ENCODE measurements at places on chromosomes 2 and 18. TPM values are rescaled to one million over a fixed set of nuclear protein-coding genes. Genes with fewer than 3 reads are reported as not detected.
A peak's percentile ranks its signal among the peaks of the same experiment; 100 is the strongest.

GRCh38 chr2:98378901-98379300 is 32.6 kb downstream of the CNGA3 start:
- peak overlapping the region; percentile 6 for H3K27ac ChIP-seq
- no peaks in the 10 kb centered on the region for H3K27me3 ChIP-seq
- no peaks in the 10 kb centered on the region for H3K4me1 ChIP-seq
- H3K4me3 ChIP-seq, result no peak overlapping the region
- DNase-seq, result no peak

The HOXD1 gene
- 2.5 TPM for polyA plus RNA-seq

The RESP18 gene
- not detected for polyA plus RNA-seq

The COL6A3 gene
- polyA plus RNA-seq, result 761 TPM

The STK11IP gene
- polyA plus RNA-seq, result 29.5 TPM

DNA sequence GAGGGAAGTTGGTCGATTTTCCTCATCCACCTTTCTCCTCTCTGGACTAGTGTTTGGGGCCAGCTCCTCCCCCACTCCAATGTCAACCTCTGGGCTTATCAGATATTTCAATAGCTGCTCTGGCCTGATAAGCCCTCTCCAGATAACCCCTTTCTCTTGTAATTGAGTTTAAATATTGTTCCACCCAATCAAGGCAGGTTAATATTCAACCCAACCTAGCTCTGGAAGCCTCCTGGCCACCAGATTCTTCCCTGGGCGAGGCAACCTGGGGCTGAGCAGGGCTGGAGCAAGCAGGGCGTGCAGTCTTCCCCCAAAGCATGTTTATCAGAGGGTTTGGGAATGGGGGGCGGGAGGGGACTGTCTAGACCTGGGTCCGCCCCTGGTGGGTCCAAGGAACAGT is 73.8 kb downstream of the TFCP2L1 start:
- no peaks in the 10 kb centered on the region for H3K36me3 ChIP-seq
- H3K27ac ChIP-seq, result peak overlapping the region; percentile 56
- peak; percentile 58 for DNase-seq
- H3K27me3 ChIP-seq, result no peaks in the 10 kb centered on the region
- H3K4me1 ChIP-seq, result no peaks in the 10 kb centered on the region

The NT5DC4 gene
- not detected for polyA plus RNA-seq

GRCh38 chr2:24402242-24403097 is 42.1 kb upstream of the ITSN2 start:
- no peak for DNase-seq
- H3K27me3 ChIP-seq, result no peaks in the 10 kb centered on the region
- no peaks in the 10 kb centered on the region for H3K4me1 ChIP-seq

The RAB17 gene
- 19.1 TPM for polyA plus RNA-seq

DNA sequence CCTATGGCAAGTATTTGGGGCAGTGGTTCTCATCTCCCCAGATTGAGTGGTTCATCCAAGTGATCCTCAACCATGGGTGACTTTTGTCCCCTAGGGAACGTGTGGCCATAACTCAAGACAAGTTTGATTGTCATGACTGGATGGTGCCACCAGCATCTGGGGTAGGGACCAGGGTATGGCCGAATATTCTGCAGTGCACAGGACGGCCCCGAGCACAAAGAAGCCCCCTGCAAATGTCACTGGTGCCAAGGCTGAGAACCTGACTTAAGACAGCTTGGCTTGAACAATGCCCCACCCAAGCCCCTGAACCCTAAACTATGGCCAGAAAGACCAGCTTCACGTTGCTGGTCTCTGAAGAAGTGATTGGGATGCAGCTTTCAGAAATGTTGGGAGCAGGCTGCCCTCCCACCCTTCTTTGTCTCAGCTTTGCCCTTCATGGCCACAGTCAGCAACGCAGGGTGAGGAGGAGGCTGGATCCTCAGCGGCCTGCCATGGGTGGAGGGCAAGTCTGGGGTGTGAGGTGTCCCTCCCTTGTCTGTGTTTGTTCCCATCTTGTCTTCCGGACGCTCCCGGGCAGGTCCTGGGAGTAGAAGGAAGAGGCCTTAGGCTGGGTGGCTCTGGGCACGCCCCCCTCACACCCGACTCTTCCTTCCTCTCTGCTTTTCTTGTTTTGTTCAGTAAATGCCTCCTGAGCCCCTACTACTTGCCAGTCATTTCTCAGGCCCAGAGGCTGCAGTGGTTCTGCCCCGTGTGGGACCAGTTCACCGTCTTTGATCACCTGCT is 43.4 kb downstream of the GREB1 start:
- no peak overlapping the region for H3K4me3 ChIP-seq
- H3K27me3 ChIP-seq, result no peaks in the 10 kb centered on the region
- H3K27ac ChIP-seq, result no peak overlapping the region
- H3K4me1 ChIP-seq, result no peaks in the 10 kb centered on the region

- H3K4me3 ChIP-seq, result no peak overlapping the region
- H3K27me3 ChIP-seq, result no peaks in the 10 kb centered on the region
- H3K36me3 ChIP-seq, result no peaks in the 10 kb centered on the region
- H3K4me1 ChIP-seq, result no peaks in the 10 kb centered on the region
- no peak for DNase-seq
These were observed 457.9 kb downstream of the RIT2 start for GRCh38 chr18:42657551-42657950.

DNA sequence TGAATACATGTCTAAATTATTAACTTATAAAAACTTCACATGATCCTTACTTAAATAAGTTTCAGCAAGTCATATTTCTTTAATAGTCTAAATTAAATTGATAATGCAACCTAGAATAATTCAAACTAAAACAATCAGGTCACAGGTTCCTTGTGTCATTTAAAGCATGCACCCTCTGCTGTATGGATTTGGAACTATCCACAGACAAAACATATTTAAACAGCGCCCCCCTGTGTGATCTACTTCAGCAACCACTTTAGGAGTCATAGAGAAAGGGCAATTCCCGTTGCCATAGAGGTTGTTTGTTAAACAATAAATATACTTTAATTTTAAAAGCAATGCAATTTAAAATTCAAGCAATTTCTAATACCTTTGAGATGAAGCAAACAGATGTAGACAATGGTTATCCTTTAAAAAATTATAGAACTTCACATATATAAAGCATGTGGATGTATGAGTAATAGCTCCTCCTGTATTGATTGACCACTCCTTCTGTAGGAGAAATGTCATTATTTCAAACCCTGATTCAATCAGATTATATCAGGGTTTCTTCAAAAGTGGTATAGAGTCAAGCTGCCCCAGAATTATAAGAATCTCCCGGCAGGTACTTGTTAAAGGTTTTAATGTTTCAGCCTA is 21.2 kb downstream of the GRB14 start:
- H3K4me3 ChIP-seq, result no peak overlapping the region
- no peaks in the 10 kb centered on the region for H3K4me1 ChIP-seq
- H3K27me3 ChIP-seq, result no peaks in the 10 kb centered on the region
- peak; percentile 51 for DNase-seq
- no peaks in the 10 kb centered on the region for H3K36me3 ChIP-seq
- no peak overlapping the region for H3K27ac ChIP-seq

- no peak overlapping the region for H3K27ac ChIP-seq
- no peaks in the 10 kb centered on the region for H3K36me3 ChIP-seq
- H3K4me1 ChIP-seq, result no peaks in the 10 kb centered on the region
- H3K27me3 ChIP-seq, result no peaks in the 10 kb centered on the region
- DNase-seq, result no peak
- H3K4me3 ChIP-seq, result no peak overlapping the region
These were observed 56.3 kb downstream of the OSBPL1A start for GRCh38 chr18:24341361-24341760.

The ATP6V1B1 gene
- 5.0 TPM for polyA plus RNA-seq

The ONECUT2 gene
- 0.06 TPM for polyA plus RNA-seq

GRCh38 chr2:47058003-47058931 is 96.8 kb downstream of the STPG4 start:
- H3K4me3 ChIP-seq, result no peak overlapping the region
- H3K36me3 ChIP-seq, result no peaks in the 10 kb centered on the region
- peak overlapping the region; percentile 83 for H3K27ac ChIP-seq
- no peak for DNase-seq
- peaks cover 41% of the 10 kb centered on the region for H3K4me1 ChIP-seq
- H3K27me3 ChIP-seq, result no peaks in the 10 kb centered on the region

GRCh38 chr2:39537150-39537549 is 100.1 kb upstream of the MAP4K3 start:
- H3K36me3 ChIP-seq, result no peaks in the 10 kb centered on the region
- no peaks in the 10 kb centered on the region for H3K27me3 ChIP-seq
- no peak overlapping the region for H3K4me3 ChIP-seq
- H3K27ac ChIP-seq, result no peak overlapping the region
- no peak for DNase-seq

The ESPNL gene
- 5.6 TPM for polyA plus RNA-seq

DNA sequence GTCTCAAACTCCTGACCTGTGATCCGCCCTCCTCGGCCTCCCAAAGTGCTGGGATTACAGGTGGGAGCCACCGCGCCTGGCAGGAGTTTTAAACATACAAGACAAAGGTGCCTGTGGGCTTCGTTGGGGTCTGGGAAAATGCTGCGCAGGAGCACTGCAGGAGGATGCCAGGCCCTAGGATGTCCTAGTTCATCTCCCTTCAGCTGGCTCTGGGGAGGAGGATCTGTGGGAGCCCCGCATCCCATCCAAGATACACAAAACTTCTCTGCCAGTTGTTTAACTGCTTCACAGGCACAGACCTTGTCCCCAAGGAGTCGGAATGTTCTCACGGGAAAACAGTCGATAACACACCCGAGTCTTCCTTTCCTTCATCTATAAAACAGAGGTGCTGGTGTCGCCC is 89.1 kb downstream of the POLR1A start:
- H3K4me1 ChIP-seq, result peaks cover 26% of the 10 kb centered on the region
- no peak overlapping the region for H3K4me3 ChIP-seq
- H3K27me3 ChIP-seq, result no peaks in the 10 kb centered on the region
- no peak for DNase-seq

GRCh38 chr2:224185023-224185601 is 146.0 kb upstream of the SERPINE2 start:
- no peak overlapping the region for H3K4me3 ChIP-seq
- no peaks in the 10 kb centered on the region for H3K4me1 ChIP-seq
- no peak for DNase-seq

DNA sequence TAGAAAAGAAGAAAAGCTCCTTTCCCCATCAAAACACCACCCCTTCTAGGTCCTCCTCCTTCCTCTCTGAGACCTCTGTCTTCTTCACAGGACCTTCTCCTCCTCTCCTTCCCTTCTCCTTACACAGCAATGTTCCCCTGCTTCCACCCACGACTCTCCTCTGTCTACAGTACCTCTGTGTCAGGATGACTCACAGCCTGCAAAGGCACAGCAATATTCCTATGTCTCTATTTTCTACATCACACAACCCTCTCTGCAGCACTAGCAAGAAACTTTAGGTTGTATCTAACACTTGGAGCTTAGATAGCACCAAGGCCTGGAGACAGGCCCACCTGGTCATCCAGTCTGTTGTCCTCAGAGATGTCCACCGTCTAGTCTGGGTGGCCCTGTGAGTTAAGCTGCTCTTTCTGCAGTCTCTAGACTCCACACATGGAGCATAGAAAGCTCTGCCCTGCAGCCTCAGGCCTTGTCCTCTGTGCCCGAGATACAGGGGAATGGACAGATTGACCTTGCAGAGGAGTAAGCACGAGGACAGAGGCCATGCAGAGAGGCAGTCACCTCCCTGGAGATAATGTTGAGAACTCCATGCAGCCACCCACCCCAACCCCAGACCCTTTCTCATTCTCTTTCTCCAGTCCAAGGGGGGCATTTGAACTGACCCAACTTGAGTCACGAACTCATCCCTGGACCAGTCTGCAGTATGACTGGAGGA is 212.0 kb downstream of the TNS1 start:
- no peak overlapping the region for H3K4me3 ChIP-seq
- no peaks in the 10 kb centered on the region for H3K27me3 ChIP-seq
- peaks cover 5% of the 10 kb centered on the region for H3K4me1 ChIP-seq
- H3K27ac ChIP-seq, result peak overlapping the region; percentile 79

- no peak overlapping the region for H3K4me3 ChIP-seq
- H3K27ac ChIP-seq, result no peak overlapping the region
- H3K4me1 ChIP-seq, result no peaks in the 10 kb centered on the region
- no peaks in the 10 kb centered on the region for H3K27me3 ChIP-seq
- no peaks in the 10 kb centered on the region for H3K36me3 ChIP-seq
These were observed 272.2 kb upstream of the ID2 start for GRCh38 chr2:8409461-8410260.

DNA sequence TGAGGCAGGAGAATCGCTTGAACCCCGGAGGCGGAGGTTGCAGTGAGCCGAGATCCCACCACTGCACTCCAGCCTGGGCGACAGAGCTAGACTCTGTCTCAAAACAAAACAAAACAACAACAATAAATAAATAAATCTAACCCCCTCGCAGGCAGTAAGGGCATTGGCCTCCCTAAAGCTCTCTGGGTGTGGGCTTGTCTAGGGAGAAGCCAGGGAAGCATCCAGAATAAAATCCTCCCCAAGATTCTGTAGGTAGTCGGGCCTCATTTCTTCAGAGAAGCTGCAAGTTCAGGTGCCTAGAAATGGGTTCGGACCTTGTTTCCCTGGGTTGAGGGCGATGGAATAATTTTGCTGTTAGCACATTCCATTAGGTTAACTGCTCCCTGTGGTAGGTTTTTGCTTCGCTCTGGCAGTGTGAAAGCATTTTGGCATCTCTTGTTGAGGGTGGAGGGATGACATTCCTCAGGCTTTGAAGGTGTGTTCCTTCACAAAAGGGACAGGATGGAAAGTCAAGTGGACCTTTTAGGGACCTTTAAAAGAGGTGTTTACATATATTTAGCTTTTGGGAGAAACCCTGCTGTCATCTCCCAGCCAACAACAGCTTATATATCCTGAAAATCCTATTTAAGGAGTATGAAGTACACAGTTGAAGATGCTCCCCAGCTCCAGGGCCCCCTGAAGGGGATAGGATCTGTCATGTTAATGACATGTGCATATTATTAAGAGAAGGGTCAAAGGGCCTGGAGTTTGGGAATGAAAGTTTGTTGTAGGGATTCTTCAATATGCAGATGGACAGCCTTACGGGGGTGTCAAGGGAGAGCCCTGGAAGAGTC is 17.7 kb downstream of the MYCN start:
- no peaks in the 10 kb centered on the region for H3K27me3 ChIP-seq
- no peak overlapping the region for H3K27ac ChIP-seq
- H3K4me3 ChIP-seq, result no peak overlapping the region

The RAB11FIP5 gene
- polyA plus RNA-seq, result 14.2 TPM

The GCG gene
- 0.15 TPM for polyA plus RNA-seq

DNA sequence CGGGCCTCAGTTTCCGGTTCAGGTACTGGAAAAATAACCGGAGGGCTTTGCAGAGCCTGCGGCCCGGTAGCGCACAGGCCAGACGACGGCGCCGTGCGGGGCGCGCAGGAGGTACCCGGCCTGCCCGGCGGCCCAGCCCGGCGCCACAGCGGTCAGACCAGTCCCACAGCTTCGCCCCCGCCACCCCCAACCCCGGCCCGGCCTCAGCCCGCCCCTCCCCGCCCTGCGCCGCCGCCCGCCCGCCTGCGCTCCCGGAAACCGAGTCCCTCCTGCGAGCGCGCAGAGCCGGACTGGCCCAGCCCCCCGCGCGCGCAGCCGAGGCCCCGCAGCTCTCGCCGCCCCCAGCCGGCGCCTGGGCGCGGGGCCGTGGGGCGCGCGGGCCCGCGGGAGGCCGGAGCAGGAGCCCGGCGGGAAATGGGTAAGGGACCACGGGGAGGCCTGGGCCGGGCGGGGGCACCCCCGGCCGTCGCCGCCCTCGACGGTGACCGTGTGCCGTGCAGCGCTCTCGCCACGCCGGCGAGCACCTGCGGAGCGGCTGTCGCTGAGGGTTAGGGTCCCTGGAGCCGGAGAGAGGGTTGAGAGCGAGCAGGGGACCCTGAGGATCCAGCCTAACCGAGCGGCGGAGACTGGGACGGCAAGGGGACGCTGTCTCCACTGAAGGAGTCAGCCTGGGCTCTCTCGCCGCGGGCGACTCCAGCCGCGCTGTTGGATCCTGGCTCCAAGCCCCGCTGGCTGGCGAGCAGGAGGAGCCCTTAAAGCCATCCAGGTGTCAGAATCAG is 16.5 kb upstream of the PSD4 start:
- H3K27ac ChIP-seq, result no peak overlapping the region
- peaks cover 6% of the 10 kb centered on the region for H3K4me1 ChIP-seq
- DNase-seq, result peak; percentile 54
- peak overlapping the region; percentile 54 for H3K4me3 ChIP-seq
